Bronchial epithelial cell (primary cell): ENCODE measurements at places on chromosomes 16 and 17. TPM values are rescaled to one million over a fixed set of nuclear protein-coding genes. Genes with fewer than 3 reads are reported as not detected.
A peak's percentile ranks its signal among the peaks of the same experiment; 100 is the strongest.

GRCh38 chr16:67036323-67036741, 7.4 kb downstream of the CBFB start:
- no peak for DNase-seq

The PROCA1 gene
- total RNA-seq: 0.26 and 0.64 TPM in 2 replicates

The QPRT gene
- under 0.01 and 0.79 TPM in 2 replicates for total RNA-seq

DNA sequence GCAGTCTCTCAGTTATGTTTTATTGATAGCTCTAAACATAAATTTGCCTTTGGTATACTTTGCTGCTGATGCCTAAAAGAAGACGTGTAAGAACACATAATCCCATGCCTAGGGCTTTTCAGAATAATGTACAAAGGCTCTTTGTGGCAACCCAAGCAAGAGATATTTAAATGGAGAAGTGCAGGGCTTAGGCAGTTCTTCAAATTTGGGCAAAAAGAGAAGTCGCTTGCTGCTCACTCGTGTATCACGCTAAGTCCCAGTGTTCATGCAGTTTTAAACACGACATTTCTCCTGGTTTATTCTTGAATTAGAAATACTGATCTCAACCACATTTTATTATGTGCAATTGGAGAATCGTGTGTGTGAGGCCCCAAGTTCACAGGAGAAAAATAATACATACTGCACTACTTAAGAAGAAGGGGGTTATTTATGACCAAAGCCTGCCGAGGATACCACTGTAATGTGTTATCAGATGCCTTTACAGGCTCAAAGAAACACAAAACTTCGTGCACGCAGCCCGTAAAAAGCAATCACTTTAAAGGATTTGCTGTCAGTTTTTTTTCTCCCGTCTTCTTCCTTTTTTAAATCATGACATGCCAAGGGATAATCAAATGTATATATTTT, 22.5 kb upstream of the IRX6 start:
- no peak for DNase-seq

GRCh38 chr16:75506574-75506973, 11.3 kb upstream of the CHST6 start:
- peak; percentile 97 for DNase-seq

- no peak for DNase-seq
These were observed 1.0 kb upstream of the HOXB13 start for GRCh38 chr17:48729335-48730239.
